ENCODE measurements at places on chromosomes 12 and 14. TPM values are rescaled to one million over a fixed set of nuclear protein-coding genes. Genes with fewer than 3 reads are reported as not detected.

GRCh38 chr12:26231921-26232320 lies 36.5 kb downstream of the SSPN start:
- H3K27me3 ChIP-seq = no peaks in the 10 kb centered on the region
- no peaks in the 10 kb centered on the region for H3K4me1 ChIP-seq
- H3K27ac ChIP-seq = no peak overlapping the region
- H3K4me3 ChIP-seq = no peak overlapping the region
- no peak for DNase-seq

The USP5 gene
- 71.5 TPM for polyA plus RNA-seq

GRCh38 chr14:90608281-90608680 lies 207.9 kb downstream of the TTC7B start:
- no peaks in the 10 kb centered on the region for H3K27me3 ChIP-seq
- H3K36me3 ChIP-seq = no peaks in the 10 kb centered on the region
- no peak for DNase-seq
- H3K27ac ChIP-seq = no peak overlapping the region
- no peaks in the 10 kb centered on the region for H3K4me1 ChIP-seq

DNA sequence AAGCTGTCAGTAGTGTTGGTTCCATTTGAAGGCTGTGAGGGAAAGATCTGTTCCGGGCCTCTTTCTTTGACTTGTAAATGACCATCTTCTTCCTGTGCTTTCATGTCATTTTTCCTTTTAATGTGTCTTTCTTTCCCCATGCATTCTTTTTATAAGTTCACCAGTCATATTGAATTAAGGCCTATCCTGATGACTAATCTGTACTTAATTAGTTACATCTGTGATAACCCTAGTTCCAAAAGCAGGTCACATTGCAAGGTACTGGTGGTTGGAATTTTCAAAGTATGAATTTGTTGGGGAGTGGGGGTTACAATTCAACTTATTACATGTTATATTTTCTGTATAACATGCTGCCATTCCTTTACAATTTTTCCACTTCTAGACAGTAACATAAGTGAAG lies 1642.1 kb upstream of the FLRT2 start:
- H3K4me1 ChIP-seq = no peaks in the 10 kb centered on the region
- H3K27me3 ChIP-seq = no peaks in the 10 kb centered on the region
- H3K36me3 ChIP-seq = no peaks in the 10 kb centered on the region
- no peak overlapping the region for H3K4me3 ChIP-seq

DNA sequence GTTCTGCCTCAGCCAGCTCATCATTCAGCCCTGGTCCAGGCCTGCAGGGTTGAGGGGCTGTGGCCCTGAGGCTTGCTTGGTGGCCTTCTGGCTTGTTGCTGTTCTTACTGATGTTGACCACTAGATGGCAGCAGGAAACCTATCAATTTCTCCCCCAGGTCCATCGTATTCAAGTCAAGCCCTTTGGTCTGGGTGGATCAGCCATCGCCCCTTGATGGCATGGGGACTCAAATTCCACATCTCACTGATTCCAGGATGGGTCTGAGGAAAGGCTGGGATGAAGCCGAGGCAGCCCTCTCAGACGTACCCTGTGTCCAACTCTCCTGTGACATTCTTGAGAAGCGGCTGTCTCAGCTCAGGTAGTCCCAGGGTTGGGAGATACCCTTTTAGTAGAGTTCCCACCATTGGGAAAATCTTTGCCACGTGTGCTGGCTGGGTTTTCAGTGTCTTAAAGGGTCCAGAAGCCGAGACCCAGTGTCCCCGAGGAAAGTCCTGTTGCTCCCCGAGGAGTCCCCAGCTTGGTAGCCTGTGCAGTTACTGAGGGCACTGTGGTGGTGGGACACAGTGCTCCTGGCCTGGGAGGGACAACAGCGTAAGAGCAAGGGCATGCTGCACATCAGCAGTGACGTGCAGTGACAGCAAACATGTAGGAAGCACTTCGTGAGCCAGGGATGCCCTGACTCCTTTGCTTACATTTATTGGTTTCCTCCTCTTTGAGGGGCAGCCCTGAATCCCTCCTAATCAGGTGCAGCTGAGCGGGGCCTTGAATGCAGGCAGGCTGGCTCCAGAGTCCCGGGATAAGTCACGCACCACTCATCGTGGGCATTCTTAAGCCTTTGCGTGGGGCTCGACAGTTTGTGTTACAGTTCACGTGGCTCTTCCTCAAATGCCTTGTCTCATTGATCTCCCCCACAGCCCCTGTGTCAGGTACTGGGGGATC lies 58.6 kb downstream of the TSPAN9 start:
- H3K4me3 ChIP-seq = no peak overlapping the region
- no peaks in the 10 kb centered on the region for H3K27me3 ChIP-seq

GRCh38 chr12:6187948-6188793 lies 12.0 kb upstream of the CD9 start:
- no peaks in the 10 kb centered on the region for H3K27me3 ChIP-seq
- H3K4me1 ChIP-seq = no peaks in the 10 kb centered on the region
- no peak for DNase-seq
- H3K27ac ChIP-seq = no peak overlapping the region
- no peaks in the 10 kb centered on the region for H3K36me3 ChIP-seq

The SMIM41 gene
- not detected for polyA plus RNA-seq

The OR10A7 gene
- polyA plus RNA-seq = not detected

The RFX4 gene
- not detected for polyA plus RNA-seq

All from naive thymus-derived CD4-positive, alpha-beta T cell (primary cell).